ENCODE measurements at places on chromosomes 11 and 22.

- DNase-seq, result no peak
Observed at GRCh38 chr11:120977266-120978137, 46.4 kb upstream of the TBCEL start.

DNA sequence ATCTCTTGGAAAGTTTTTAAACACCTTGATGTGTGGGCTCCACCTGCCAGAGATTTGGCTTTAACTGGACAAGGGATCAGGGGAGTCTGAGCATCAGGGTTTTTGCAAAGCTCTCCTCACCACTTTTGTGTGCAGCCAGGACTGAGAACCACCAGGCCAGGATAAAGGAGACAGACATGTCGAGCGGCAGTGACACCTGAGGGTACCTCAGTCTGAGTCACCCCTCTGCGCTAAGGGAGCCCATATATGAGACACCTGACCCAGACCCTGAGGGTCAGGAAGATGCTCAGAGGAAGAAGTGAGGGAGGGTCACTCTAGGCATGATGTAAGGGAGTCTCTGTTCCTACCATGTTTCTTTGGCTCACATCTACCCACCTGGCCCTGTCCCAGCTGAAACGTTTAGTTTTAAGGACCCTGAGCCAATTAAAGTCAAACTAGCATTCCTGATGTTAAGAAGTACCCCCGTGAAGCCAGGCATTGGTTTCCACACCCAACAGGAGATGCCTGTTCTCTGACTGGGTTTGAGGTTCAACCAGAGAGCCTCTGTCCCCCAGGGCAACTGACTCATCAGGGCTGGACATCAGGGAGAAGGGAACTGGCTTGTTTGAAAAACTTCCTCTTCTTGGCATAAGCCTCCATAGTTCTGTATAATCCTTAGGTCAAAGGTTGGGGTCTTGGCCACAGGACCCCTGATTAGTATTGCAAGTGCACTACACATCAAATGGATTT, 72.4 kb upstream of the BIRC3 start:
- no peak for DNase-seq

DNA sequence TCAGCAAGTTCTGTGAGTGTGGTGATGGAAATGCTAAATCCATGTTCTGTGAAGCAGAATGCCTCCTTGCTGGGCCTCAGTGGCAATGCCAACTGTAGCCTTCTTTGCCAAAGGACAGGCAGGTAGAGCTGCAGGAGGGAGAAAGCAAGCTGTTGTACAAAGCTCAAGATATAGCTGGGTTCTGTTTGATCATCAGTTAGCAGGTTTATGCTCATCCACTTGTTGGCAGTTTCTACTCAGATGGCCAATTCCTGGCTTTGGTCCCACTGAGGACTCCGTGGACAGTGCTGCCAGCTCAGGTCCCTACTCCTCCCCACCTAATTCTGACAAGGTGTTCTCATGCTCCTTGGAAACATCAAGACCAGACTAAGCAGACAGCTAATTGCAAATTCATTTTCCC, 65.1 kb downstream of the PRSS23 start:
- no peak for DNase-seq

GRCh38 chr22:45684169-45684568, 12.5 kb downstream of the ATXN10 start:
- no peak for DNase-seq

DNA sequence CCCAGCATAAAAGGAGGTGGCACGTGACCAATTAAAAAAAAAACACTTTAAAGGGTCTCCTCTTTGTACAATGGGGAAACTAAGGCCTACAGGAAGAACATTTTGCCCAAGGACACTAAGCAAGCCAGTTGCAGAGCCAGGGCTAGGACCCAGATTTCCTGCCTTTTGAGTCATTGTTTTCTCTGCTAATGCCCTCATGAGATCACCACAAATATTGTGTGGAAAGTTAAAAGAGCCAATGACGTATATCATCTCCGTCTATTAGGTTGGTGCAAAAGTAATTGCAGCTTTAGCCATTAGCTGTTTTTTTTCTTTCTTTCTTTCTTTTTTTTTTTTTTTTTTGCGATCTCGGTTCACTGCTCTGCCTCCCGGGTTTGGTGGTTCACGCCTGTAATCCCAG, 24.1 kb upstream of the LRRC32 start:
- no peak for DNase-seq

Data from stimulated activated CD4-positive, alpha-beta T cell treated with anti-CD3 and anti-CD28 coated beads, Interleukin-15, amount 100 ng/mL, for 1 hour (primary cell).